ENCODE measurements at places on chromosomes 1 and 21.

- DNase-seq, result peak; percentile 46
Measured at GRCh38 chr1:6519935-6520671, 28.6 kb upstream of the PLEKHG5 start.

GRCh38 chr1:228517655-228518054, 30.5 kb downstream of the RNF187 start:
- no peak for DNase-seq

DNA sequence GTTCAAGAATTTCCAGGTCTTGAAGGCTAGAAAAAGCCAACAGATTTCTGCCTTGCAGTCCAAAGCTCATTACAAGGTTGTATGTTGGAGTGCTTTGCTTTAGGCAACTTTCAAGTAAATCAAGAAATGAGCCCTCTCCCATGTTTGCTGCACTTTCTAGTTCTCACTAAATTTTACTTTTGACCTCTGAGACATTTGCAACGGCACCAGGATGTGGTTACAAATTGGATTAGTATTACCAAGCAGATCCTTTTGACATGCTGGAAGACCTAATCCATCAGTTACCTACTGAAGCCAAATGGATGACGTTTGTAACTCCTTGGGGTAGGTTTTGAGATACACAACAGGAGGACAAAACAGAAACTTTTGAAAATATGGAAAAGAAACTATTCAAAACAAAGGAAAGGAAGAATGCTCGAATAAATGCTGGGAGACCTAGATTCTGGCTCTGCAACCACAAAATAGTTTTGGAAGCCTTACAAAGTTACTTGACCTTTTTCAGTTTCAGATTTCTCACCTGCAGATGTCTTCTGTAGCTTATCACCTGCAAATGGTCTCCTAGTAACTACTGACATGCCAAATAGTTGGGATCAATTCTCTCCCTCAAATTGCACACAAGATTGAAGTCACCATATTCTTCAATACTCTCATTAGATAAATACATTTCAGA, 251.7 kb upstream of the ADGRL2 start:
- no peak for DNase-seq

- no peak for DNase-seq
Measured at GRCh38 chr1:105793536-105794146, 1262.8 kb upstream of the PRMT6 start.

Measured in hypothalamus (tissue), 51 donors.